AG04450 (cell line): ENCODE measurements at places on chromosomes 3 and 15.

GRCh38 chr3:123256256-123256655, 54.5 kb downstream of the SEC22A start:
- no peak for DNase-seq

DNA sequence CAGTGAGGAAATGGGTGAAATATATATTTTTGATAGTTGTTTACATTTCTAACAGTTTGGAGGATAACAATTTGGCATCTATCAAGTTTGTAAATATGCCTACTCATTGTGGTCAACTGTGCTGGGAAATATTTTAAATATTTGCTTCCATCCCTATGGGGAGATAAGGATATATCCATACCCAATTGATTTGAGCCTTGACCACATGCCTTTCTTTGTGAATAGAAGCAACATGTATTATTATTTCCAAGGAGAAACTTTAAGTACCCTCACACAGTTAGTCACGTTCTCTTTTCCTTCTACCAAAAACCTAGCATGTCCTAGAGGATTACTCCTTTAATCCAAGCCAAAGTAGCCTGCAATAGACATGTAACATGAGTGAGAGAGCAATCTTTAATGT, 245.4 kb upstream of the CBLB start:
- no peak for DNase-seq

DNA sequence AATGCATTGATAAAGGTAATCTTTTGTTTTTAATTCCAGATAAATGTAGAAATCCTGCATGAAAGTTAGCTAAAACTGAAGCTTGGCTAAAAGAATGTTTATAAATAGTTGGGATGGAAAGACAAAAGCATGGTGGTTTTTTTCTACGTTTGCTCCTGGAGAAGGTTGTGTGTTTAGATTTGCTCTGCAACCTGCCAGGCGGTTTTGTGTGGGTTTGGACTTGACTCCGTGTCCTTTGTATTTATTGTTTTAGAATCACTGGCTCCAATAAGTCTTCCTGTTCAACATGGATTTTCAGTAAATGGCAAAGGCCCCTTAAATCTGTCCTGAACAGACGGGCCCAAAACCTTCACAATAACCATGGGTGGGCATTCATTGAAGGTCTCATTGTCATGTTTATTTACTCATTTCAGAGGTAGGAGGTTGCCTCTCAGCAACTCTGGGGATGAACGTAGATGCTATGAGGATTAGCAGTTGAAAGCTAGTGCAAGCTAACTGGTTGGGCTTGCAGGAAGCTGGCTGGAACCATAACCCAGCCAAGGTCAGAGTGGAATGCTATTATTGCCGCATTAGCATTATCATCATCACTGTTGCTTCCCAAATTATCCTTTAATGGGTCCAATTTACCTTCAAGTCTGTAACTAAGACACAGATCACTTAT, 60.6 kb upstream of the ADAMTS9 start:
- DNase-seq = no peak

GRCh38 chr3:69410301-69410700, 24.4 kb upstream of the FRMD4B start:
- DNase-seq = no peak

DNA sequence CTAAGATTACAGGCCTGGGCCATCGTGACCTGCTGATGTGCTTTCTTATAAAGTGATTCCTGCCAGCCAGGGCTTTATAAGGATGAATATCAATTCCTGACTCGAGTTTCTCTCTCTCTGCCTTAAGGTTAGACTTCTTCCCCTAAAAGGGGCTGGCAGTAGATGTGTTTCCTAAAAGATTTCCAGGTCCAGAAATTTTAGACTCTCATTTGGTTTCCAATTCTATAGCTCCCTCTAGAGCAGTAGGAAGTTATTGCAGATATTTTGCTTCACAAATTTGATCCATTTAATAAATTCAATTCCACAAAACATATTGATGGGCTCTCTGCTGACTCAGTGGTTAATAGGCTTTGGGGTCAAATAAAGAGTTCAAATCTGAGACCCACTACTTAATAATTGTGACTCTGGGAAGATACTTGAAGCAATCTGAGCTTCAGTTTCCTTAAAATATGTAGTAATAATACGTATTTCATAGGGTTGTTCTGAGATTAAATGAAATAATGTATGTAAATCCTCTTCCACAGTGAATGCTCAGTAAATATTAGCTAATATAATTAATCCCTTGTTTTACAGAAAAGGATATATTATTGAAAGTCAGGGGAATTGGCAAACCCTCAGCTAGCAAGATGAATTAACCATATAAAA, 2.1 kb downstream of the TRIM69 start:
- DNase-seq = peak; percentile 39

- DNase-seq = no peak
Measured at GRCh38 chr3:1350885-1351284, 258.1 kb downstream of the CNTN6 start.

GRCh38 chr3:104323226-104323625, 1043.5 kb upstream of the ALCAM start:
- DNase-seq = no peak

DNA sequence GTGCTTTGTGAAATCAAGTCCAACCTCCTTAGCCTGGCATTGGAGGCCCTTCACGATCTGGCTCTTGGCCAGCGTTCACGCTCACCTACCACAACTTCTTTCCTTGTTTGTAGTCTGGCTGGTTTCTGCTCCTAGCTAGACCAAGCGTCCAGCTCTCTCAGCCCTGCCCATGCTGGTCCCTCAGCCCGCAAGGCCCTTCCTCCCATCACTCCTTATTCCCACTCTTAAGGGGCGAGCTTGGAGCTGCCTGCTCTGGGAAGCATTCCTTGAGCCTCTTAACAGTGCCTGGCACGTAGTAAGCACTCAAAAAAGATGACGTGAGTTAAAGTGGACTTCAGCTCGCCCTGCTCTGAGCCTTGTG, 8.7 kb downstream of the SLC6A6 start:
- DNase-seq = no peak

- peak; percentile 51 for DNase-seq
Measured at GRCh38 chr3:141227752-141228151, 3.9 kb upstream of the PXYLP1 start.

GRCh38 chr3:180246688-180247195, 210.0 kb upstream of the PEX5L start:
- DNase-seq = no peak
